Tibial nerve (tissue), 4 donors: ENCODE measurements at places on chromosomes 6 and 20.

DNA sequence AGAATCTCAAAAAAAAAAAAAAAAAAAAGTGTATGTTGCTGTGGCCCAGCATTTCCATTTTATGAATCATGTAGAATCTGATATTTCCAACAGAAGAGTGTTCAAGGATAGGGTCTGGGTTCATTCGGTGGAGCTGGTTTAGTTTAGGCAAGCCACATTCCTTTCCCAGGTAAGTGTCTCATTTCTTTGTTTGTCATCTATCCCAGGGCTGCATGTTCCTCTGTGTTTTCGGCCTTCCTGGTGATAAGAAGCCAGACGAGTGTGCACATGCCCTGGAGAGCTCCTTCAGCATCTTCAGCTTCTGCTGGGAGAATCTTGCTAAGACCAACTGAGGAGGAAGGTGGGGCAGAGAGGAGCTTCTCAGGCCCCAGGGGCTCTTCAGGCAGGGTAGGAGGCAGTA is 38.2 kb downstream of the NFYA start:
- no peak for DNase-seq

DNA sequence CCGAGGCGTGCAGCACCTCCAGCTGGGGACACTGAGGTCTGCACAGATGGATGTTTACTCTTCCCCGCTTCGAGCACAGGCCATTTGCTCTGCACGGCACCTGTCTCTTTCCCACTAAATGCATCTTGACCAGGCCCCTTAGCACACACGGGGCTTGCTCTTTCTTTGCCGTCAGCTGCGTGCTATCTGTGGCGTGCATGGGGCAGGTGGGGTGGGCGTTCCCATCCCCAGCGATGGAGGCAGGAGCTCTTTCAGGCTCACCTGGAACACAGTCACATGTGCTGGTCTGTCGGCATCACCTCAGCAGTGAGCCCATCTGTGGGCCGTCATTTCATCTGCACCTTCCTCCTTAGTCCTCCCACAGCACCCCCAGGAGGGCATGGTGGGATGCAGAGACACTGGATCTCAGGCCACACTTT is 35.1 kb downstream of the RBM38 start:
- no peak for DNase-seq

GRCh38 chr6:95601133-95601532 is 23.8 kb downstream of the MANEA start:
- DNase-seq: no peak

DNA sequence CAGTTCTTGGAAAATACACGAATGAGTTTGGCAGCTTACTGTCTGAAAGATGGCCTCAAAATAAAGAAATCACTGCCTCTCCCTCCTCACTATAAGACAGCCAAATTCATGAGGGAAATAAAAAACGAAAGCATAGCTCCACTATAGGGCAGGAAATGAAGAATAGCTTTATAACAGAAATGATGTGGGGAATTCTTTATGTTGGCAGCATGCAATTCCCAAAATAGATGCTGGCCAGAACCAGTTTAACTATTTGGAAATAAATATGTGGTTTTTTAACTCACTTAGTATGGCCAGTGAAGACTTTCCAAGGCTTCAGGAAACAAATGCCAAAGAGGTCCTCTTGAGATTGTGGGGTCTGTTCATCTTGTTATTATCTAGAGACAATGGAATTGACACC is 100.5 kb downstream of the TBX18 start:
- no peak for DNase-seq

DNA sequence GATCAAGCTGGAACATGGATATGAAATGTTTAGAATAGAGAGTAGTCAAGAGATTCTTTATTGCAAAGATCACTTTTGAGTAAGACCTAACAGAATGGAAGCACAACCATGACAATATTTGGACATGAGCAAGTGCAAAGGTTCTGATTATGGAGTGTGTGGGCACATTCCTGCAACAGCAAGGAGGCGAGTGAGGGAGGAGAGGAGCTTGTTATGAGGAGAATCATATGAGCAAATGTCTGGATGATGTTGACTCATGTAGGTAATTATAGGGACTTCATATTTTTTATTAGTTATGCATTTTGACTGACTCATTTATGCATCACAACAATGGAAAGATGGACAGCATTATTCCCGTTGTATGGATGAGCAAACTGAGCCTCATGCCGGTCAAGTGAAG is 100.8 kb upstream of the SLC35B3 start:
- DNase-seq: no peak

GRCh38 chr6:166097914-166098522 is 69.6 kb downstream of the TBXT start:
- peak; percentile 75 for DNase-seq

DNA sequence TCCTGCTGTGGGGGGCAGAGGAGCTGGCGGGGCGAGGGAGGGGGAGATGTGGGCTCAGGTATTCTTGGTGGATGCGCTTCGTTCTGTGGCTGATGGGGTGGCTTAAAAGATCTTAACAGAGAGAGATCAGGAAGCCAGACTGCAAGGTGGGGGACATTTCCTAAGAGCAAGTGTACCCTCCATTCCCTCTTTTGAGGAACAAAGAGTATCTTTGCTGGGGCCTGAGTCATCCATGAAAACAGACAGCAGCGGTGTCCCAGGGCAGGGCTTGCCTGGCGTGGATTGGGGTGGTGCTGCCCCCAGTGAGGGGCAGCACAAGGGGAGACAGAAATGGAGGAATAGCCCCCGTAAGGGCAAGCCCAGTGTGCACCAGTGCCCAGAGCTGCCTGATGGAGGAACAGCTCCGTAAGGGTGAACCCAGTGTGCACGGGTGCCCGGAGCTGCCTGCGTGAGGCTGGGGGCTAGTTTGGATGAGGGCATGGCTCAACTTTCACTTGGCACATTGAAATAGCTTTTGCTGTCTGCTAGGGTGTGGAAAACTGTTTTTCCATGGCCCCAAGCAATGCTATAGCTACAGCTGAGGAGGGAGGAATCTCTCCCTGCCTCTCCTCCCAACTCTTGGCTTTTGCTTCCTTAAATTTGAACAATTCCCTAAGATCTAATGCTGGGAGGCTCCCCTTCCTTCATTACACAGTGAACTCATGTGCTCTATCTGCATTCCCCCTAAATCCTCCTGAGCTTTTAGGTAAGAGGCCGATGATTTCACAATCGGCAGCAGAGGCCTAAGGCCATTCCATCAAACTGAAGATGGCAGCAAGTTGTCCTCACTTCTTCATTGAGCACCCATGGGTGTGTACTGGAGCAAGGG is 12.9 kb downstream of the MAPK13 start:
- DNase-seq: no peak

DNA sequence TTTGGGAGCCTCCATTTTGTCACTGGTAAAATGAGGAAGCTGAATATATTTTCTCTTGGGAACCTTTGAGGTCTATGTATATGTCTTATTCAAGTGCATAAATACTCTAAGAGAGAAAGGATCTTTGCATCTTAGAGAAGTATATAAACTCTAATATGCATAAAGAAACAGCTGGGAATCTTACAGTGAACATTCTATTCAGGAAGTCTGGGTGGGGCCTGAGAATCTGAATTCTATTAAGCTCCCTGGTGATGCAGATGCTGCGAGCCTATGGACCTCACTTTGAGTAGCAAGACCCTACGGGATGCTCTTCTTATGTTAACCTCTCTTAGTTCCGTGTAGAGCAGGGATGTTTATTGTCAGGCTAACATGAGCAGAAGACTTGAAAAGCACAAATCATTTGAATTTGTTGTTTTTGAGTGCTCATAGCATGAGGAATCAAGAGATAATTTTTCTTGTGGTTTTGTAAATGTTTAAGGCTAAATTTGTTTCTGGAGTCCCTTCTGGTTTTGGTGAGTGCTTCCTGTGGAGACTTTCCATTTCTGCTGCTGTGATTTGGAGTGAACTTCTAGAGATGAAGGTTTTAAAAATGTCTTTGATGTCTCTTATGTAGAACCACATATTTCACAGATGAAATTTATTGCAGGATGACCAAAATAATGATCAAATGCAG is 281.2 kb upstream of the JAG1 start:
- no peak for DNase-seq

DNA sequence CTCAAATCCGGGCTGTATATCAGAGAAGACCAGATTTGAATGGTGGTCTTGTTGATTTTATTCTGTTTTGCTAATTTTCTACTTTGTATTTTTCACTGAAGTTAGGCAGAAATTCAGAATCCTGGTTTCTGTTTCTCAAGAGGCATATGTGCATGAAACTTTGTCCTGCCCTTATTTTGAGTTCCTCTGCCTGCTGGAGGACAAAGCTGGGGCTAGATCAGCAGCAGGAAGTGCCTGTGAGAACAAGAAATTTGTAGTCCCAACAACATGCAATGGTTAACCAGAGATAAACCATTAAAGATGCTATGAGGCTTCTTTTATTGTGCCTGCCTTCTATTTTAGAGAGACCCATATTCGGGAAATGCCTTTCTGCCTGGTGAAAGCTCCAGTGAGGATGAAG is 37.1 kb downstream of the BEND6 start:
- DNase-seq: no peak

GRCh38 chr6:83127976-83128375 is 60.5 kb downstream of the DOP1A start:
- no peak for DNase-seq
